Ascending aorta (tissue), 2 donors: ENCODE measurements at places on chromosomes 4 and X.

DNA sequence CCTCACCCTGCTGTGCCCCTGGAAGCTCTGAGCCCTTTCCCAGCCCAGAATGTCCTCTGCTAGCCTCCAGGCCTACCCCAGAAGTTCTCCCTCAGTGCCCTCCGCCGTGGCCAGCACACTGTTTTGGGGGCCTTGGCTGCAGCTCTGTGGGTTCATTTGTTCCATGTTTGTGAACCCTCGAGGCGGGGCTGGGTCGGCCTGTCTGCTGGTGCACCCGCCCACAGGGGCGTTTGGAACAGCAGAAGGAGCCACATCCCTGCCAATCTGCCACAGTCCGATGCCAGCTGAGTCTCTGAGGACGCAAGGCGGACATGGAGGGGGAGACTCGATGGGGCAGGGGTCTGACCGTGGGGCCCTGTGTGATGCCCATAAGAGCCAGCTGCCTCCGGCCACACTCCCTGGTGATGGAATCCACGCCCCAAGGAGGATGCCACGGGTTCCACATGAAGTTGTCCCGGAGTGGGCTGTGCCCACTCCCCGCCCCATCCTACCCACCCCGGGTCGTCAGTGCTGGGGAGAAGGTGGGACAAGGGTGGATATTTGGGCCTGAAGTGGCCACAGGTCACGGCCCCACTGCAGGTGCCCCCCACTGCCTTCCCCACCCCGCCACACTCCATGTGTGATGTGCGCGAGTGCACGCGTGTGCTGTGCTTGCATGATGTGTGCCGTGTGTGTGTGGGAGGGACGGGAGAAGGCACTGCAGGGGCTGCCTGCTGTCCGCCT is 7.1 kb downstream of the ATP5ME start:
- no peak overlapping the region for H3K4me3 ChIP-seq
- no peaks in the 10 kb centered on the region for H3K4me1 ChIP-seq
- no peaks in the 10 kb centered on the region for H3K27me3 ChIP-seq

- H3K36me3 ChIP-seq: peaks cover 4% of the 10 kb centered on the region
- no peak for DNase-seq
- H3K4me1 ChIP-seq: no peaks in the 10 kb centered on the region
- H3K27me3 ChIP-seq: no peaks in the 10 kb centered on the region
- no peak overlapping the region for H3K27ac ChIP-seq
- no peak overlapping the region for H3K4me3 ChIP-seq
Measured at GRCh38 chr4:184792950-184793555, 32.7 kb downstream of the ACSL1 start.

- H3K36me3 ChIP-seq: no peaks in the 10 kb centered on the region
- no peaks in the 10 kb centered on the region for H3K27me3 ChIP-seq
- H3K27ac ChIP-seq: no peak within 1 kb of the TSS
Measured at GRCh38 chr4:107035819-107036583, at the start of gene DKK2. TSS of gene DKK2 (minus strand) at chr4:107036313. CDS start at chr4:107035591, 722 bp downstream.

GRCh38 chrX:45771114-45771513 is 570.4 kb upstream of the DIPK2B start:
- H3K36me3 ChIP-seq: no peaks in the 10 kb centered on the region
- peak overlapping the region; percentile 46 for H3K4me3 ChIP-seq
- no peaks in the 10 kb centered on the region for H3K4me1 ChIP-seq
- H3K27ac ChIP-seq: peak overlapping the region; percentile 76
- H3K27me3 ChIP-seq: no peaks in the 10 kb centered on the region

- H3K36me3 ChIP-seq: no peaks in the 10 kb centered on the region
- no peaks in the 10 kb centered on the region for H3K27me3 ChIP-seq
- no peak for DNase-seq
- no peaks in the 10 kb centered on the region for H3K4me1 ChIP-seq
- no peak overlapping the region for H3K27ac ChIP-seq
Measured at GRCh38 chr4:166957451-166957850, 276.8 kb downstream of the SPOCK3 start.

DNA sequence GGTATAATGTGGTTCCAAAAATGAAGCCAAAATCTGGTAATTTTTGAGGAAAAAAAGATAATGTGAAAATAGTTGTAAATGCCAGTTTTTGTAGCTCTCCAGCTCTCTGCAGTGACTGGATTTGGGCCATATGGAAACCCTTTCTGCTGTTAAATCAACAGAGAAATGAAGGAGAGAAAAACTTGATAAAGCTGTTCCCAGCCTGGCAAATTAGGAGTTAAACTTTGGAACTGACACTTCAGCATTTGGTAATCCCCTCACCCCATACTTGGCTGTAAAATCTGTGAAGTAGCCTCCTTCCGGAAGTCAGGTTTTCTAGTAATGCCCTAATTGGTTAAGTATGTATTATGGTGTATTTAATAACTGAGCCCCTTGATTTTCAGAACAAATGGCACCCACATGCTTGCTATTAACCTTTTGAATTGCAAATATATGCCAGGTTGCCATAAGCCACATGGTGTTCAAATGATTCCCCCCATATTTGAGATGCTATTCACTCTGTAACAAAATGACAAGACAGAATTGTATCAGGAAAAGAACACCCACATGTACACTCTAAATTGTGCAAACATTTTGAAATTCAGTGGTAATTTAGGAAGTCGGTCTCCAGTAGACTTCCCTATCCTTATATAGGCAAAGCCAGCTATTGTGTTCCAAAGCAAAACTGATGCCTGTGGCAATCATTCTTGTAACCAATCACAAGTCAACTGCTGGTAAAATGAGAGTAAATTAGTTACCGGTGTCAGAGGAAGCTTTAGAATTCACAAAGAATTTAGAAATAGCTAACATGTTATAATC is 96.3 kb upstream of the ADAMTS3 start:
- H3K27ac ChIP-seq: no peak overlapping the region
- no peaks in the 10 kb centered on the region for H3K27me3 ChIP-seq
- DNase-seq: no peak
- no peak overlapping the region for H3K4me3 ChIP-seq
- no peaks in the 10 kb centered on the region for H3K36me3 ChIP-seq
- H3K4me1 ChIP-seq: no peaks in the 10 kb centered on the region

DNA sequence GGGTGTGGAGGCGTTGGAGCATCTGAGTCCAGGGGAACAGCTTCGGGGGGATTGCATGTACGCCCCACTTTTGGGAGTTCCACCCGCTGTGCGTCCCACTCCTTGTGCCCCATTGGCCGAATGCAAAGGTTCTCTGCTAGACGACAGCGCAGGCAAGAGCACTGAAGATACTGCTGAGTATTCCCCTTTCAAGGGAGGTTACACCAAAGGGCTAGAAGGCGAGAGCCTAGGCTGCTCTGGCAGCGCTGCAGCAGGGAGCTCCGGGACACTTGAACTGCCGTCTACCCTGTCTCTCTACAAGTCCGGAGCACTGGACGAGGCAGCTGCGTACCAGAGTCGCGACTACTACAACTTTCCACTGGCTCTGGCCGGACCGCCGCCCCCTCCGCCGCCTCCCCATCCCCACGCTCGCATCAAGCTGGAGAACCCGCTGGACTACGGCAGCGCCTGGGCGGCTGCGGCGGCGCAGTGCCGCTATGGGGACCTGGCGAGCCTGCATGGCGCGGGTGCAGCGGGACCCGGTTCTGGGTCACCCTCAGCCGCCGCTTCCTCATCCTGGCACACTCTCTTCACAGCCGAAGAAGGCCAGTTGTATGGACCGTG is 2.2 kb downstream of the AR start:
- H3K4me1 ChIP-seq: no peaks in the 10 kb centered on the region
- no peaks in the 10 kb centered on the region for H3K36me3 ChIP-seq
- H3K27me3 ChIP-seq: no peaks in the 10 kb centered on the region

DNA sequence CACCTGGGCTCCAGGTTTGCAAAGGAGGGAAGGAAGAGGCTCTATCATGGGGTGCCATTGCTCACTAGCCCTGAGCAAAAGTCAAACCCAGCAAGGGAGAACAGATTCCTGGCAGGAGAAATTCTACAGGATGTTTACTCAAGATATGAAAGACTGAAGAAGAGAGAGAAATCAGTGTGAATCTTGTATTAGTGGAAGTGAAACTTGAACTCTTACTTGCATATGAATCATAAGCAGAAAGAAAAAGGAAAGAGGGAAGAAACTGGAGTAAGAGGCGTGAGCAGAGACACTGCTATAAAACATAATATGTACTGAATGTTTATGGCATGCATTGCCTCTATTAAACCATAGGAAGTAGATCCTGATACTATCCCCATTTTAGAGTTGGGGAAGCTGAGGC is 60.9 kb downstream of the C4orf46 start:
- no peak for DNase-seq
- H3K36me3 ChIP-seq: no peaks in the 10 kb centered on the region
- no peak overlapping the region for H3K27ac ChIP-seq
- no peaks in the 10 kb centered on the region for H3K27me3 ChIP-seq
- no peak overlapping the region for H3K4me3 ChIP-seq

DNA sequence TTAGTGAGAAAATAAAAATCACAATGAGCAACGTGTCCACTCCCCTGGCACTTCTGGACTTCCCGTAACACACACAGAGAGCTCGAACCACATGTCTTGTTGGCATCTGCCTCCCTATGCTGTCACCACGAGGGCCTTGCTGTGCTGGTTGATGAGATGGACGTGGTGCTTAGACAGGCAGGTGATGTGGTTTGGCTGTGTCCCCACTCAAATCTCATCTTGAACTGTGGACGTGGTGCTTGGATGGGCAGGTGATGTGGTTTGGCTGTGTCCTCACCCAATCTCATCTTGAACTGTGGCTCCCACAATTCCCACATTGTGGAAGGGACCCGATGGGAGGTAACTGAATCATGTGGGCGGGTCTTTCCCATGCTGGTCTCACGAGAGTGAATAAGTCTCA is 40.0 kb downstream of the FGFRL1 start:
- H3K27me3 ChIP-seq: peaks cover 8% of the 10 kb centered on the region
- no peak overlapping the region for H3K27ac ChIP-seq
- no peak overlapping the region for H3K4me3 ChIP-seq
- no peak for DNase-seq
- H3K36me3 ChIP-seq: no peaks in the 10 kb centered on the region
- H3K4me1 ChIP-seq: peaks cover 24% of the 10 kb centered on the region

GRCh38 chr4:164383358-164384220 is 370.3 kb upstream of the SMIM31 start:
- no peaks in the 10 kb centered on the region for H3K27me3 ChIP-seq
- H3K4me3 ChIP-seq: peak overlapping the region; percentile 51
- H3K4me1 ChIP-seq: no peaks in the 10 kb centered on the region
- peak; percentile 59 for DNase-seq
- H3K27ac ChIP-seq: no peak overlapping the region

- no peak for DNase-seq
- no peak overlapping the region for H3K27ac ChIP-seq
- H3K36me3 ChIP-seq: no peaks in the 10 kb centered on the region
- H3K4me1 ChIP-seq: peaks cover 7% of the 10 kb centered on the region
Measured at GRCh38 chr4:165784672-165785071, 88.4 kb upstream of the TLL1 start.

- no peak overlapping the region for H3K27ac ChIP-seq
- DNase-seq: no peak
- no peak overlapping the region for H3K4me3 ChIP-seq
- no peaks in the 10 kb centered on the region for H3K27me3 ChIP-seq
- no peaks in the 10 kb centered on the region for H3K36me3 ChIP-seq
Measured at GRCh38 chr4:159159611-159160010, 56.7 kb downstream of the RAPGEF2 start.

- no peak for DNase-seq
- H3K4me1 ChIP-seq: peaks cover 35% of the 10 kb centered on the region
- peak overlapping the region; percentile 32 for H3K4me3 ChIP-seq
- peak overlapping the region; percentile 86 for H3K27ac ChIP-seq
- no peaks in the 10 kb centered on the region for H3K36me3 ChIP-seq
- H3K27me3 ChIP-seq: no peaks in the 10 kb centered on the region
Measured at GRCh38 chr4:8507196-8507570, 66.6 kb downstream of the TRMT44 start.

DNA sequence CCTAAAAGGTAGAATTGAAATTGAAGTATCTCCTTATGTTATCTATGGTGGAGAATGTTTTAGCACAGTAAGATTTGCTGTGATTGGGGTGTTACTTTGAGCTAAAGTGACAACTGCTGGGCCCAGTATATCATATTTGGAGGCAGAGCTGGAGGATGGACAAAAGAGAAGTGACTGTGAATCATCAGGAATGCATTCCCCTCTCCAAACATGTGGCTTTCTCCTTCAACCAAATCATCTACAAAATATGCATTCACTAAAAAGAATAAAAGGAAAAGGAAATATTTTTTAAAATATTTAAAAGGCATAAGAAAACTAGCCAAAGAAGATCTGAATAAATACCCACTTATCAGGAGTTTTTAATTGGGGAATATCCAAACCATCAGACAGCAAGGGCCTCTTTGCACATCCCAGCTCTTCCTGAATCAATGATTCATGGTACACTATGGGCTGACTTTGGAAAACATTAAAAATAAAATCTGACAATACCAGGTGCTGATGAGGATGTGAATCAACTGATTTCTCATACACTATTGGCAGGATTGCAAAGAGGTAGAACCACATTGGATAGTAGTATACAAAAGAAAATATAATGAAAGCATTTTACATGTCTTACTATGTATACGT is 671.7 kb upstream of the NR3C2 start:
- no peak for DNase-seq
- no peaks in the 10 kb centered on the region for H3K4me1 ChIP-seq
- H3K27me3 ChIP-seq: no peaks in the 10 kb centered on the region
- H3K36me3 ChIP-seq: no peaks in the 10 kb centered on the region
